NT2/D1 (cell line): ENCODE measurements at places on chromosomes 4 and X.

DNA sequence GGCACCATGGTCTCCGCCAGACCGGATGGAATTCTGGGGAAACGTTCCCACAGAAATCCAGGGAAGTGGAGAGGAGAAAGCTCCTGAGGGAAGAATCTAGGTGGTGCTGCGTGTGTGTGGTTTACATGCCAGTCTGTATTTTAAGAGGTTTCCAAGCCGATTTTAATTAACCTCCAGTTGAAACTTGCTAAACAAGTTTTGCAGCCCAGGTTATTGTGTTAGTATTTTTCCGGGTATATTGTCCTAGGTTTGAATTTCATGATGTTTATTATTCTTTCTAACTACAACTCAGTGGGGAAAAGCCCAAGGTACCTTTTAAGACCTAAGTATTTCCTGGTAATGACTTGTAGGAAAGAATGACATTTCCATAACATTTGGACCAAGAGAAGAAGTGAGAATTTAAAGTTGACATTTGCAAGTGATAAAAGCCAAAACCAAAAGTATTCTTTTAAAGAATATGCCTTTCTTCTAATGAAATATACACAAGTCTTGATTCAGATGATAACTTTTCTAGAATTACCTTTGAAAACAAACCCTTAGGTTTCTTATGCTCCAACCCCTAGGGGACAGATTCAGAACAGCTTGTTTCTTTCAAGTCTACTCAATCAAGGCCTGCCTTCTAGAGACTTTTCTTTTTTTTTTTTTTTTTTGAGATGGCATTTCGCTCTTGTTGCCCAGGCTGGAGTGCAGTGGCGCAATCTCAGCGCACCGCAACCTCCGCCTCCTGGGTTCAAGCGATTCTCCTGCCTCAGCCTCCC, 14.6 kb downstream of the SAT1 start:
- no peak for DNase-seq

GRCh38 chrX:43474321-43474720, 181.8 kb upstream of the MAOA start:
- no peak for DNase-seq

DNA sequence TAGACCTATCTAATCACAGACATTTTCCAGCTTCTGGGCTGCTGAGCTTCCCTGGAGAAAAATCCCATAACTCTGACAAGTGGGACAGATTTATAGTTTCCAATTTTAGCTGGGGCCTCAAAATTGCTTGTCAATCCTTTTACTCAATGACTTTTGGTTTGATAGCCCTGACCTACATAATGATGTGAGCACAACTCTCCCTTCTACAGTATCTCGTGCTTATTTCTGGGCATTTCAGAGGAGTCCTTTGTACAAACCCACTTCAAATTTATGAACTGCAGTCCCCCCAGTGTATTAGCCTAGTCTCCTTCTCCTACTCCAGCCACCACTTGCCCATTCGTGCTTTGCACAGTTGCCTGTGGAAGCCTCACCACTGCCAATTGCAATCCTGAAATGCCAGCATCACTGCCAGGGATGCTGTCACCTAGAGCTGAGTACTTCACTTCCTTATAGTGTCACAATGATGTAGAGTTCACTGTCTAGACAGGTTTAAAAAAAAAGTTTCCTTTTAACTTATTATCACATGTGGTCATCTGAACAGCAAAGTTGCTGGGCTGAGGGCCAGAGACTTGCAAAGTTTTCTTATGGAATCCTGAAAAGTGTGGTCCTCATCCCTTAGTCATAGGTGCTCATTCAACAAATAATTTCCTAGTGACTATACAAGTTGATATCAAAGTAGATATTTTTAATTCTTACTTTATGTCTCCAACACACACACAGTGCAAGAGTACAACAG, 21.2 kb downstream of the TRAM1L1 start:
- no peak for DNase-seq

- no peak for DNase-seq
Measured at GRCh38 chr4:184941671-184942418, 76.4 kb upstream of the HELT start.

DNA sequence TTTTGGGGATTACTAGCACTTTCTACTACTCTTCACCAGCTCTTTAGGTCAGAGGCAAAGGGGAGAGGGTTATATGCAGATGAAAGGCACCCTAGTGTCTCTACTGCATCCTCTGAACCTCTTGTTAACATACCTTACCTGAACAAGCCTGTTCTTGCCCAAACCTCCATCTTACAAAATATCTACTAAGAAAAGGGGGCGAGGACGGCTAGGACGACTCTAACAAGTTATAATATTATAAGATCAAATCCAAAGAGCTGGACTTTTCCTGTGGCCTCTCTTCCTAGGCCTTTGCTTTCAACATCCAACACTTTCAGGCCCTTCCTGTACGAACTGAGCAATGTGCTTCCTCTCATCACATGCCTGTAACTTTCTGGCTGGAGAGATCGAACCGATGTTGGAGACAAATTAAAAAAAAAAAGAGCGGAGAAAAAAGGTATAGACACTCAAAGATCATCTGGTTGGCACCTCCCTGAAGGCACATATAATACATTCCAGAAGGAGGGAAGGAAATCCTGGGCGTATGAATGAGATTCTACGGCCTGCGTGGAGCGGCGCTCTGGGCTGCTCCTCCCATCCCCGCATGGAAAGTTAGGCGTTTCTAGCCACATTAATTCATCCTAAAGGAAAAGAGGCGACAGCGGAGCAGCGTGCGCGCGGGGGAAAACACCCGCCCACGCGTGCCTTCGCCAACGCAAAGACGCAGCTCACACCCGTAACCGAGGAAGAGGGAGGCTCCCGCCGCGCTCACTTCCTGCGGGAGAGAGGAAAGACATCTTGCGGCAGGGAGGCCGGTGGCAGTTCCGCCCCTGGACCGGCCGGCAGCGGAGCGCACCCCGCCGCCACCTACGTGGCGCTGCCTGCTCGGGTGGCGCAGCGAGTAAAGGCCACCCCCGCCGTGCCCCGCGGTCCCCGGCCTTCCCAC, 808 bp downstream of the PRDM5 start:
- no peak for DNase-seq

GRCh38 chr4:138458751-138459150, 216.6 kb upstream of the SLC7A11 start:
- DNase-seq, result no peak

DNA sequence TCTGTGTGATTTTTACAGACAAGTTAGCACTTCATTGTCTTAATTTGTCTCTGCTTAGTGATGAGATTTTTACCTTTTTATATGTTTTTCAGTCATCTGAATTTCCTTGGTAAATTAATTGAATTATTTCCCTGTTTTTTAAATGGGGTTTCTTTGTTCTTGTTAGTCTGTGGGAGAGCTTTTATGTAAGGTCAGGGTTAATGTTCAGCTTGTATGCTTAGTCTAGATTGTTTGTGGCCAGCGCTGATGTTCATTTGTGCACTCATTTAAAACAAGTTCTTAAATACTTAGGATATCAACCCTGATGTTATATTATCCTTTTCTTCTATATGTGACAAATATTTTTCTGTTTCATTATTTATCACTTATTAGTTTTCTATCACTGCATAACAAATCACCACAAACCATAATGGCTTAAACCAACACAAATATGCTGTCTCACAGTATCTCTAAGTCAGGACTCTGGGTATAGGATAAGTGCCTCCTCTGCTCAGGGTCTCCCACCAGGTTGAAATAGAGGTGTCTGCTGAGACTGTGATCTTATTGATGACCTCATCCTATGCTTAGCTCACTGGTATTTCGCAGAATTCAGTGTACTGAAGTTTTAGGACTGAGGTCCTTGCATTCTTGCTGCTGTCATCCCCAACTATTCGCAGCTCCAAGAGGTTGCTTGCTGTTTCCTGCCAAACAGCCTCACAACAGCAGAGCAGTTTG, 53.2 kb downstream of the ATP10D start:
- DNase-seq, result no peak

GRCh38 chrX:54067766-54068165, 23.5 kb upstream of the PHF8 start:
- no peak for DNase-seq

DNA sequence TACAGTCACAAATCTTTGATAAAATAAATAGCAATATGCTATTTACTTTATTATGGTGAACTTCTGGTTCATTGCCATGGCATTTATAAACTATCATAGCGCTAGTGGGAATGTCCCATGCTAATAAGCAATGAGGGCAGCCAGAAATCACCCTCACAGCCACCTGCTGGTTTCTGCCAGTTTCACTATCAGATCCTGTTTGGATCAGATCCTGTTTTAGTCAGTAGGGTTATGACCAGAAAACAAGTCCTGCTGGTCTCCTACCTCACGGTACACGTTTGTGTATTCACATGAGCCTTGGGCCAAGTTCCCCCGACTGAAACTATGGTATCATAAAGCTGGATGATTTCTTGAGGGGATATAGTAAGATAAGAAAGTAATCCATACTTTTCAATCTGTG, 17.7 kb downstream of the FOXR2 start:
- DNase-seq, result no peak

DNA sequence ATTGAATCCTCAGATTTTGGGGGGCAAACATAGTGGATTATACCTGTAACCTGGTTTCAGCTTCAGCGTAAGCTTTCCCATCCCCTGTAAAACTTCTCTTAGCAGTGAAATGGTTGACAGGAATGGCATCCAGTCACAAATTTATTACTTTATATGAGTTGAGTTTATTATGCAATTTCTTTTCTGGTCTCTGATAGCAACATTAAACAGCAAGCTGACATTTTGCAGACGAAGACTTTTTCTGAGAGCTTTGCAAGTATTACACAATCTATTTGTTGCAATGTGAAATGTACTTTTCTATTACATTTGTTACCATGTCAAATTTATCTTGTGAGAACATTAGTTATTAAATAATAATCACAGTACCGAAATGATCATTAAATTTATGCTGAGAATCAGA, 60.6 kb downstream of the GSPT2 start:
- DNase-seq, result no peak

GRCh38 chr4:176817204-176817603, 24.5 kb upstream of the VEGFC start:
- DNase-seq, result no peak

DNA sequence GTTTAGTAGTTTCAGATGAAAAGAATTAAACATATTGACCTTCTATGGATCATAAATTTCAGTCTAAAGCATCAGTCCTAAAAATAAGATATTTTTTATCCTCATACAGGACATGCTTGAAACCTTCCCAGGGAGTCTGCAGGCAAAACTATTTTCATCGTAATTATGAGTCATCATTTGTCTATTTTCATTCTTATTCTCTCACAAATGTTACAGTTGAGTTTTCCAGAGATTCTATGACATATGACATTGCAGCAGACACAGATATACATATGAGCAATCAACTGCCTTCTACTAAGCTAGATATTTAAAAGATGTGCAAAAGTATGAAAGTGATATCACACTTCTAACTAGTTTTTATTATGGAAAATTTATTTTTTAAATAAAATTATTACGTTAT, 398.0 kb downstream of the MAGEB5 start:
- DNase-seq, result no peak

GRCh38 chrX:109312757-109313156, 169.1 kb downstream of the GUCY2F start:
- DNase-seq, result no peak

GRCh38 chr4:155578219-155578618, 88.4 kb upstream of the GUCY1A1 start:
- DNase-seq, result no peak

GRCh38 chr4:137661693-137662092, 129.4 kb upstream of the PCDH18 start:
- no peak for DNase-seq

GRCh38 chr4:74451214-74451661, 6.3 kb downstream of the AREG start:
- peak; percentile 36 for DNase-seq

DNA sequence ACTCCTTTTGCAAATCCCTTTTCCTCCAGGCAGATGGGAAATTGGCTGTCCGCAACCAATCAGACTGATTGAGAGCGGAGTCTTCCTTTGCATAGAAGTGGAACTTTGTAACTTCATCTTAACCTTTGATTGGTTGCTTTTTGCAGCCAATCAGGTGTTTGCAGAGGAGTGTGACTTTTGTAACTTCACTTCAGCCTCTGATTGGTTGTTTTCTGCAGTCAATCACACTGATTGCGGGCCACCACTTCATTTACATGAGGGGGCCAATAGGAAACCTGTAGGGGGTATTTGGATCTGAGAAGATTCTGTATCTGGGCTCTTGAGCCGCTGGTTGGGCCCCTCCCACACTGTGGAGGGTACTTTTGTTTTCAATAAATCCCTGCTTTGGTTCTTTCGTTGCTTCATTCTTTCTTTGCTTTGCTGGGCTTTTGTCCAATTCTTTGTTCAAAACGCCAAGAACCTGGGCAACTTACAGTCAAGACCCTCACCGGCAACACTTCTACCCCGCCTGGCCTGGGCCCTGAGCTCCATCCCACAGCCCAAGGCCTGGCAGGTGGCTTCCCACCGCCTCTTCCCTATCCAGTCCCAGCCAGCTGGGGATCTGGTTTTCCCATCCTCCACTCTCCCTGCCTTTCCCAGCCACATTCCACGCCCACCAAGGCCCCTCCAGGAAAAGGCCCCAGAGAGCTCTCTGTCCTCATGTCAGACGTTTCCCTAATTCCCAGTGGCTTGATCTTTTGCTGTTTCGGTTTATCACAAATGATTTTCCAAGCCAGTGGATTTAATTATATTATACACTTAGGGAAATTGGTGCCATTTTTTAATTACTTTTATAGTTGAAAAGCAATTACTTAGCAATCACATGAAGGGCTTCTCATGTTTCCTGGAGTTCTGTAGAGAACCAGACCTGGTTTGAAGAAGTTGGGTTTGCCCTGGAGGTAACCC, 110.2 kb upstream of the STX18 start:
- no peak for DNase-seq

DNA sequence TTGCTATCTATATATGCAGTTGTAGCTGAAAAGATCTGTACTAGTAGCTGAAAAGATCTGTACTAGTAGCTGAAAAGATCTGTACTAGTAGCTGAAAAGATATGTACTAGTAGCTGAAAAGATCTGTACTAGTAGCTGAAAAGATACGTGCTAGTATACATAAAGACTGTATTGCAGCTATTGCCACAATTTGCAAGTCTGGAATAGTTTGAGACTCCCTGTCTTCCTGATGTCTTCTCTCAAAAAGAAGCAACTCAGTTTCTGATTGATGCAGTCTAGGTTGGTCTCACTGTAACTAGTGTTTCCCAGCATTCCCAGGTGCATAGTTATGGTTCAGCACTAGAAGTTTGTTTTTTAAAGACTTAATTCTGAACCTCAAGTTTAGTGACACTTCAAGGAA, 15.0 kb downstream of the SLAIN2 start:
- no peak for DNase-seq

GRCh38 chr4:52912608-52913007, 50.5 kb downstream of the RASL11B start:
- DNase-seq, result no peak

- no peak for DNase-seq
Measured at GRCh38 chrX:21747558-21747957, 10.4 kb downstream of the SMPX start.

- DNase-seq, result no peak
Measured at GRCh38 chrX:13281289-13281688, 38.6 kb downstream of the ATXN3L start.

DNA sequence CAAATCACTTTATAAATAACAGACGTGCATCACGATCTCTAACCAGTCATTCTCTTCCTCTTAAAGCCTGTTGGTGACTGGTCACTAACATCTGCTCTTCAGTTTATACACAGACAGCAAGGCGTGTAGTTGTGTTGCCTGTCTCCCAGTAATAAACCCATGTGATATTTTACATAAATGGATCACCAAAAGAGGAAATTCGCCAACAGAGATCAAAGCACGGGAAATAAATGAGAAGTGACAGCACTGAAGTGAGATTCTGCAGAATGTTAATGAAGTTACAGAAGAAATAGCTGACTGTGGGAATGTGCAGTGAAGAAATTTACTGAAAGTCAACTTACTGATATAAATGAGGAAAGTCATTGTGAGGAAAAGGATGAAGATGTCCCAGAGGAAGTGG, 47.0 kb downstream of the AFF1 start:
- no peak for DNase-seq
